ENCODE measurements at places on chromosomes 5 and 9.

GRCh38 chr5:28450997-28451396 is 1412.6 kb upstream of the CDH9 start:
- no peak for DNase-seq

DNA sequence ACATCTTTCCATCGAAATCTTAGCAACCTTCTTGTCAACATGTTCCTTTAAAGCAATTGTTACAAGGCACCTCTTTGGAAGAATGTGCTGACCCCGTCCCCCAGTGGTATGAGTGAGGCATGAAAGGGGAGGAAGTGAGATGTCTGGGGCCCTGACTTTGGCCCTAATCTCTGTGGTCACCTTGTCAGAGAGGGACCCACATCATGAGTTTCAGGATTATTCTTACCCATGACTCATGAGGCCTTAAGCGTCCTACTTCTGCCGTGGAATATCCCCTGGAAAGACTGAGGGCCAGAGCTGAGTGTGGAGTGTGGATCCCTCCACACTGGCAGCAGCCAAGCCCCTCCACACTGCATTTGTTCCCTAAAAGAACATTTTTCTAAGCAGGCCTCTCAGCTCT is 81.2 kb downstream of the FSTL4 start:
- no peak for DNase-seq

DNA sequence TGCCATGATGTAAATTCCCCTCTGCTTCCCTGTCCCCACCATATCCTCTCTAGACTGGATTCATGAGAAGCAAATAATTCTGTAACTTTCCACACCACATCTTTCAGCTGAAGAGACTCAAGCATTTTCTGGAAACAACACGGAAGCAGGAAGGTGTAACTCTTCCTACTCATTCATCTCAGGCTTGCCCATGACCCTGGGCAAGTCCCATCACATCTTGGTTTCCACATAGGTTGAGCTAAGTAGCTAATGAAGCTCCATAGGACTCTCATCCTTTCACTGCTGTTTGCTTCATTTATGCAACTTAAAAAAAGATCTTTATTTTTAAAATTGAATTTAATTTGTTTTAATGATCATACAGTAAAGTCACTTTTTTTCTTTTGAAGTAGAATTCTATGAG is 32.7 kb upstream of the STARD4 start:
- no peak for DNase-seq

GRCh38 chr9:85703398-85703797 is 38.4 kb downstream of the AGTPBP1 start:
- no peak for DNase-seq

DNA sequence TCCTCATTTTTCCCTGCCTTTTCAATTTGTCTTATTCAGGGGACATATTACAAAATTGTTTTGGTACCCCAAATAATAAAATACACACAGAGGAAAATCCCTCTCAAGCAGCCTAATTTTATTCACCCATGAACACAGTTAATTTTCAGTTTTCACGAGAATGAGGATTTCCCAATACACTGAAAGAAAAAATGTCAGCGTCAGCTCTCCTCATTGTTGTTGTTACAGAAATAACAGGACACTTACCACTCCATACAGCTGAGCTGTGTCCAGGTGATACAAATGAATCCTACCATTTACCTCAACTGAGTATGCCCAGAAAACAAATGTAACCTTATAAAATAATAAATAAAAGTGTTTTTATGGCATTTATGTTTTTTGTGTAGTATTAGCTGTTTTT is 144.6 kb upstream of the PCA3 start:
- no peak for DNase-seq

GRCh38 chr9:89982016-89982415 is 377.2 kb downstream of the GADD45G start:
- DNase-seq: no peak

DNA sequence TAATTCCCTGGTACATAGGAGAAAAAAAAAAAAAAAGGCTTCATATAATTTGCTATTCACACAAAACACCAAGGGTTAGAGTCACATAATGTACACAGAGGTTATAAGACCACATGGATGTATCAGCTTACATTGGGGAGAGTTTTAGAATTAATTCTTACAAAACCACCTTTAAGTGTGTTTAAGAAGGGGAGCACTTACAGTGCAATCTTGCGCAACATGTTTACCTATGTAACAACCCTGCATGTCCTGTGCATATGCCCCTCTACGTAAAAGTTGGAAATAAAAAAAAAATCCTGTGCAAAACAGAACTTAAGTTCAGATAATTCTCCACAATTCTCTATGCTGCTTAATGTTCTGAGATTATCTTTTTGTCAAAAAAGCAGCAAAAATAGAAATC is 190.0 kb downstream of the DENND1A start:
- DNase-seq: no peak

- no peak for DNase-seq
Observed at GRCh38 chr5:38783011-38783561, 62.7 kb upstream of the OSMR start.

Data from foreskin melanocyte (primary cell).